Suprapubic skin (tissue), 4 donors: ENCODE measurements at places on chromosomes 11 and 22. TPM values are rescaled to one million over a fixed set of nuclear protein-coding genes. Genes with fewer than 3 reads are reported as not detected.

HEPHL1 gene
- 1.8 TPM for total RNA-seq

GRCh38 chr11:119533921-119534736 is 111.2 kb upstream of the THY1 start:
- H3K4me1 ChIP-seq = peaks cover 10% of the 10 kb centered on the region
- peak; percentile 74 for DNase-seq
- H3K4me3 ChIP-seq = no peak overlapping the region

HBB gene
- 25.3 TPM for total RNA-seq

- H3K4me3 ChIP-seq = no peak overlapping the region
- H3K36me3 ChIP-seq = peaks cover 14% of the 10 kb centered on the region
- H3K27ac ChIP-seq = no peak overlapping the region
- no peak for DNase-seq
- peaks cover 6% of the 10 kb centered on the region for H3K4me1 ChIP-seq
- no peaks in the 10 kb centered on the region for H3K27me3 ChIP-seq
Observed at GRCh38 chr11:118412921-118413320, 11.5 kb downstream of the ATP5MG start.

- DNase-seq = no peak
- H3K27me3 ChIP-seq = peaks cover 42% of the 10 kb centered on the region
- H3K4me3 ChIP-seq = no peak overlapping the region
- H3K4me1 ChIP-seq = no peaks in the 10 kb centered on the region
Observed at GRCh38 chr11:45407226-45407625, 121.1 kb upstream of the SYT13 start.

DNA sequence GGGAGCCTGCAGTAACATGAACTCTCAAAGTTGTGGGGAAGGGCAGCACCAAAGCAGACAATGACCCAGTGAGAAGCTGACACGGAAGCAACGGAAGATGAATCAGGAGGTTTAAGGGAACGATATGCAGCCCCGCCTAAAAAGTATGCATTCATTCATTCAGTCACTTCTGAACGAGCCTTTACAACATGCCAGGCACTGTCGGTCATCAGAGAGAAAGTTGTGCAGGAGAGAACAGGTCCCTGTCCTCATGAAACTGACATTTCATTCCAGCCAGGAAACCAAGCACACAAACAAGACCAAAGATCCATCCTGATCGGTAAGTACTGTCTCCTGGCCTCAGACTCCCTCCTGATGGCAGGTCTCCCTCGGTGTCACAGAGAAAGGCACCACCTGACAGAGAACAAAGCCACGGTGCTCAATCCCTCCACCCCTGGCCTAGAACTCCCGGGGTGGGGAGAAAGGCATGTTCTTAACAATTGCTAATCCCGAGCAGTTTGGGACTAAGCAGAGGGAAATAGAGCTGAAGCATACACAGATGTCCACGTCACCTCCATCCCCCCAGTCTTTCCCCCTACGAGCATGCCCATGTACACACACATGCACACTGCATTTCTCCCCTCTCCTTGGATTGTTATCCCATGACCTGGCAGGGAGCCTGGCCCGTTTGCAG is 49.3 kb downstream of the LRFN4 start:
- no peak for DNase-seq
- H3K27me3 ChIP-seq = no peaks in the 10 kb centered on the region
- no peak overlapping the region for H3K4me3 ChIP-seq
- peak overlapping the region; percentile 16 for H3K27ac ChIP-seq
- H3K4me1 ChIP-seq = peaks cover 22% of the 10 kb centered on the region

PRODH gene
- total RNA-seq = 70.7 TPM

PKDREJ gene
- 0.34 TPM for total RNA-seq

FGF3 gene
- total RNA-seq = not detected
